Stimulated activated CD4-positive, alpha-beta T cell treated with anti-CD3 and anti-CD28 coated beads, Interleukin-1b, Interleukin-23, amount 100 ng/mL, for 1 hour (primary cell): ENCODE measurements at places on chromosomes 12 and 14.

GRCh38 chr14:92590941-92591340, 77.4 kb downstream of the RIN3 start:
- DNase-seq: no peak

GRCh38 chr12:49990273-49990672, 17.5 kb downstream of the AQP6 start:
- no peak for DNase-seq

- DNase-seq: no peak
These were observed 60.7 kb upstream of the SAV1 start for GRCh38 chr14:50728836-50729235.

DNA sequence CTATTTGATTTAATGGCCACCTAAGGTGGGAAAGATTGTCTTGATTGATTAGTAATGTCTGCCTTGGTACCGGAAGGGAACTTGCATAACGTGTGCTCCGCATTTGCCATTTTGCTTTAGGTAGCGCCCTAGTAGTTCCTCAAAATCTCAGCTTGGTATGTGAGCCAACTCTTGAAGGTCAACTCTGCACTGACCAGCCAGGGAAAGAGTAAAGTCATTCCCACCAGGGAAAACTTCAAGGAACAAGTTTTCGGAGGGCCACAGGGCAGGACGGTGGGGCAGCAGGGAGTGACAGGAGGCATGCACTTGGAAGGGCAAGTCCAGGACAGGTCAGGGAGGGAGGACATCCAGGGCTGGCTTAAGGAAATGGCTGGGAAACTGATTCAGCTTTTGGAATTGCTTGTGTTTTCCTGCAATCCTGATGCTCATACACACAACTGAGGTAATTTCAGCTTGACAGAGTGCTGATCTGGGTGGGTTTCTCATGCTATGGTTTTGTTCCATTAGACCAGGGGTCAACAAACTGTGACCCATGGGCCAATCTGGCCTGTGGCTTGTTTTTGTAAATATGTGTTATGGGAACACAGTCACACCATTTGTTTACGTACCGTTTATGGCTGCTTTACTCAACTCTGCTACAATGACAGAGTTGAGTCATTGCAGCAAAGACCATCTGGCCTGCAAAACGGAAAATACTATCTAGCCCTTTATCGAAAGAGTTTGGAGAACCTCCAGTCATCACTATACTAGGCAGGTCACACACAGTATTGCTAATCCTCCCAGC, 184.5 kb downstream of the RBM19 start:
- no peak for DNase-seq

DNA sequence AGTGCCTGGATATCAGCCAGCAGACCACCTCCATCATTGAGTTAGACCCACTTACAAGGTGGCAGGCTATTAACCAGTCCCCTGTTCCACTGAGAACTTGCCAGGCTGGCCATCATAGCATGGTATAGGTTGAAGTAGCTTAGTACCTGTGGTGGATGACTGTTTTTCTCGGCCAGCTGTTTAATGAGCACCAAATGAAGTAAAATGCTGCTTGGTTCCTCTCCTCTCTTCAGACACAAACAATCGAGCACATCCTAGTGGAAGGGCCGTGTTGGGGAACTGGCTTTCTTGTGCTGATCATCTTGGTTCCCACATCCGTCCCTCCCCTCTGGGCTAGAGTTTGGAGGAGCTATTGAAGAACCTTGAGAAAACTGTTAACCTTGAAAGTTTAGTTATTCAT, 486.2 kb downstream of the RAD51B start:
- DNase-seq: no peak

GRCh38 chr14:64636208-64636979, 67.8 kb upstream of the PLEKHG3 start:
- peak; percentile 32 for DNase-seq

GRCh38 chr12:55797068-55797467, 20.5 kb downstream of the SARNP start:
- no peak for DNase-seq

GRCh38 chr14:87468531-87468930, 524.5 kb downstream of the GALC start:
- DNase-seq: no peak
